Activated CD4-positive, alpha-beta T cell treated with anti-CD3 and anti-CD28 coated beads for 1 hour (primary cell): ENCODE measurements at places on chromosomes 1 and 21.

GRCh38 chr1:178918308-178918707 is 47.4 kb upstream of the ANGPTL1 start:
- no peak for DNase-seq

DNA sequence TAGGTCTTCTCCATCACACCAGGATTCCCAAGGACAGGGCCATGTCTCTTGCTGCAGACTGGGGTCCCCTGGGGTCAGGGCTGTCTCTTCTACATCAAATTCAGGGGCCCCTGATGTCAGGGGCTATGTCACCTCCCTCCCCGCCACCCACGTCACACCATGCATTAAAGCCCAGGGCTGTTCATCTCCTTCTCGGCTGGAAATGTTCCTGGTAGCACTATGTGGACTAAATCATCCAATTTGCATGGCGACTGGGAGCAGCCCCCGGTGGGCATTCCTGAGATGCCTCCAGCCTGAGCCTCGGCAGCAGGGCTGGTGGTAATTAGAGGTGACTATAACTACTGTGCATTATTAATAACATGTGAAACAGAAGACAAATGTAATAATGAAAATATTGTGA is 151.7 kb upstream of the HMGB4 start:
- DNase-seq = no peak

GRCh38 chr1:94090761-94091160 is 30.2 kb downstream of the ABCA4 start:
- DNase-seq = no peak

GRCh38 chr1:212979340-212980122 is 29.2 kb downstream of the VASH2 start:
- DNase-seq = no peak

- DNase-seq = no peak
Observed at GRCh38 chr1:200934676-200935245, 40.1 kb downstream of the INAVA start.

GRCh38 chr1:248622570-248623001 is 12.3 kb downstream of the OR2T11 start:
- no peak for DNase-seq

DNA sequence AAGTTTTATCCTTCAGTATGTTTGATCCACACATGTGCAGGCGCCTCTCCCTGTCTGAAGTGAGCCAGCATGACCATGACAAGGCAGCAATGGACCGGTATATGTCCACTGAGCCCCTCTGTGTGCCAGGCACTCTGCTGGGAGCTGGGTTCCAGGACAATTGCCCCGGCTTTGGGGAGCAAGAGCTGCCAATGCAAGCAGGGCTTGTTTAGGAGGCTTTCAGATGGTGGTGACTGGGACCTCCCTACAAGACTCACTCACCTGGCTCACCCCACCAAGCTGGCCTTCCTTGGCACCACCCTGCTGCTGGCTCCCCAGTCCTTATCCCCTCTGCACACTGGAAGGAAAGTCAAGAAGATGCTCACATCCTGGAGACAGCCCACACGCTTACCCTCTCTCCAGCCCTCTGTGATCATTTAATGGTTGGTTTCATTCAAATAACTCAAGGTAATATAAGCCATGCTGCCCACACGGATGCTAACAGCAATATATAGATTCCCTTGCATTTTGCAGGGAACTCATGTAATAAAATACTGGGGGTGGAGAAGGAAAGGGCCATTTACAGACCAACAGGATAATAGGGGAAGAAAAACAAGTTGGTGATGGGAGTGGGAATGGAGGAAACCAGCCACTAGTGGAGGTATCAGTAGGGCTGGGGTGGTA is 23.6 kb downstream of the KCND3 start:
- no peak for DNase-seq

- DNase-seq = no peak
Observed at GRCh38 chr1:115811140-115811828, 29.6 kb downstream of the NHLH2 start.

DNA sequence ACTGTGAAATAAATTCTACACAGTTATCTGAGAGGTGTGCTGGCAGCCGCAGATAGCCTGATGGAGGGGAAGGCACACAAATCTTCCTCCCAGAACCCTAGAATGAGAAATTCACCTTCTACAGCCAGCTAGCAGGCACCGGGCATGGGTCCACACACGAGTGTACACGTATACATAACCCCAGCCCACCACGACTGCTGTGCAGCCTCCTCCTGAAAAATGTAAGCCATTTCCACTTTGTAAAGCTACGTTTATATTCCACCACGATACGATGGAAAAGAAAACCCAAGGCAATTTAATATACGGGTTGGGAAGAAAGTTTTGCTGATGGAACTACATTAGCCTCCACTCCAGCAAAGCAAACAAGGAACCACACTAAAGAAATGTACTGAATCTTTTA is 1.8 kb downstream of the BTG3 start:
- DNase-seq = no peak

GRCh38 chr1:59763418-59763817 is 51.3 kb upstream of the HOOK1 start:
- no peak for DNase-seq

- DNase-seq = no peak
Observed at GRCh38 chr1:222232842-222233241, 315.1 kb downstream of the HHIPL2 start.
